ENCODE measurements at places on chromosomes 7 and 10.

GRCh38 chr7:97446361-97446760, 285.5 kb upstream of the TAC1 start:
- DNase-seq: no peak

DNA sequence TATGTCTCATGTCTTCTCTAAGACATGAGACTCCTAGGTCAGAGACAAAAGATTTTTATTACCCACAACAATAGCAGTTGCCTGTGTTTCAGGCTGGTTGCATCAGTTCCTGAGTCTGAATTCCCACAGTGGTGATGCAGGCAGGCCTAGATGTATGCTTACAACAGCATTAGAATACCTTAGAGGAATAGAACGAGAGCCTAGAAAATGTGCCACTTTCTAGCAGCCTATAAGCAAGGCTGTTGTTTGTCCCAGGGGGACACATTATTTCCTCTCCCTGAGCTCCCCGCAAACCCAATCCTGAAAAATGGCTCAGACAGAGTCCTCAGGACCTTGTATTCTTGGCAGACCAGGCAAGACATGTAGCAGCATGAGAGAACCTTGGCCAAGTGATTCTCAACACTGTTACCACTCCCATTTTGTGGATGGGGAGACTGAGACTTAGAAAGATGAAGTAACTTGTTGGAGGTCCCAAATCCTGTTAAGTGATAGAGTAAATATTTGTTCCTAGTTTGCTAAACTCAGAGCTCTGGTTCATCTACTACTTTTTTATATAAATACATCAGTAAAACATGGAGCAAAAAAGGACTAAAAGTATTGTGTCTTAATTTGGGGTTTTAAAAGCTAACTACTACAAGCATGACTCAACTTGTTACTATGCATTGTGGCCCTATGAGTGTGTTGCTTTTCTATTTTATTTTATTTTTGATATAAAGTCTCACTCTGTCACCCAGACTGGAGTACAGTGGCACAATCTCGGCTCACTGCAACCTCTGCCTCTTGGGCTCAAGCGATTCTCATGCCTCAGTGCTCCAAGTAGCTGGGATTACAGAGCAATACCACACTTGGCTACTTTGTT, 14.2 kb downstream of the VTI1A start:
- no peak for DNase-seq

DNA sequence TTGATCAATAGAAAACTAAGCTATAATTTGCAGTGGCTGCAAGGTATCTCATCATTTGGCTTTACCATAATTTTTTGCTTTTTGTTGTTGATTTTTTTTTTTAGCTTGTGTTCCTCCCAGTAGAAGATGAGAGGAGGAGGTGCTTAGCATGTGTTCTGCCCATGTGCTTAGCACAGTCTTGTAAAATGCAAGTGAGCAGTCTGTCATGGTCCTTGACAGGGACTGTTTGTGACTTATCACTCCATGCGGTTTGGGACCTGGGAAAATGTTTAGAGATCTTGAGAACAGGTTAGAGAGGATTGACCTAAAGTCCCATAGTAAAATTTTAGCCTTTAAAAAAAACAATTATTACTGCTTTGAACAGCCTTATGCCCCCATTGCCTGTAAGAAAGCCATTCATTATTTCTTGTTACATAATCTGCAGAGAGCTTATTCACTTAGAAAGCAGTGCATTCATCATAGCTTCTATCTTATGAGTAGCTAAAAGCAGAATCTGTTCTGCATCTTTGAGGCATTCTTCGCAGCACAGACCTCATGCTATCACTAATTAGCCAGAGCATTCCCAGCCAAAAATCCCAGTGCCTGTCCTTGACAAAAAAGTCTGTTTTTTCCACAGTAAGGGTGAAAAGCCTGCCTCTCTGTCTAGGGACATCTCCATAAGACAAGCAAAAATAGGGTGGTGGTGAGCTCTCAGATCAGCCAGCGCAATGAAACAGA, 748.7 kb upstream of the GALNT17 start:
- no peak for DNase-seq

GRCh38 chr7:43572516-43573049, 10.3 kb upstream of the STK17A start:
- no peak for DNase-seq

DNA sequence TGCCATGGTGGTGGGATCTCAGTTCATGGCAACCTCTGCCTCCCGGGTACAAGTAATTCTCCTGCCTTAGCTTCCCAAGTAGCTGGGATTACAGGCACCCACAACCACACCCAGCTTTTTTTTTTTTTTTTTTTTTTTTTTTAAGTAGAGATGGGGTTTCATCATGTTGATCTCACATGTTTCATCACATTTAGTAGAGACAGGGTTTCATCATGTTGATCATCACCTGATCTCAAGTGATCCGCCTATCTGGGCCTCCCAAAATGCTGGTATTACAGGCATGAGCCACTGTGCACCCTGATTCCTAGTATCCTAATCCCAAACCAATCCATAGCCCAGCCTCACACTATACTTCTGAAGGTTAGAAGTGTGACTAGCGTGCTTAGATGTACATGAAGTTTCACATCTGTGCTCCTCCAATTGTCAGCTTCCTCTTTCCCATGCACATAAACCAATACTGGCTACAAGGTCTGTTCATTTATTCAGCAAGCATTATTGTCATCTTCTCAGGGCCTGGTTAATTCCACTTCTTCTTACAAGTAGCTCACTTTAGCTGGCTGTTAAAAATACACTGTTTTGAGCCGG, 6.8 kb upstream of the NAT16 start:
- no peak for DNase-seq

DNA sequence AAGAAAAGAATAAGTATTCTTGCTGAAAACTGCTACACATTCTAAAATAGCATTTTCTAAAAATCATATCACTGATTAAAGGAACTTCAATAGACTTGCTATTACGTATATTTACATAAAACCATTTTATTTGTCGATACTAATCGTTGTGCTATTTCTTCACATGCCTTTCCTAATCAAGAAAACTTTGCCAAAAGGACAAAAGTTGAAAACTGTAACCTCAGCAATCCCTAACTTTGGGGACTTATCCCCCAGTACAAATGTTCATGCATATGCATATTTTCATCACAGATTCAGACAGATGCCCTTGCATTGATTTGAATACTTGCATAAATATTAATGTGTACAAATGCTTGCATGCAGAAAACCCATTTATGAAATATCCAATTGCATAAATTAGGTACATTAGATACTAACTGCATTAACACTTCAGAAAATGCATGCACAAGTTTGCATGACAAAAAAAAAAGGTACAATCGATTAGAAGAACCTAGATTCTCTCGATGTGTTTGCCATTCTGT, 35.6 kb upstream of the NEBL start:
- DNase-seq: no peak

DNA sequence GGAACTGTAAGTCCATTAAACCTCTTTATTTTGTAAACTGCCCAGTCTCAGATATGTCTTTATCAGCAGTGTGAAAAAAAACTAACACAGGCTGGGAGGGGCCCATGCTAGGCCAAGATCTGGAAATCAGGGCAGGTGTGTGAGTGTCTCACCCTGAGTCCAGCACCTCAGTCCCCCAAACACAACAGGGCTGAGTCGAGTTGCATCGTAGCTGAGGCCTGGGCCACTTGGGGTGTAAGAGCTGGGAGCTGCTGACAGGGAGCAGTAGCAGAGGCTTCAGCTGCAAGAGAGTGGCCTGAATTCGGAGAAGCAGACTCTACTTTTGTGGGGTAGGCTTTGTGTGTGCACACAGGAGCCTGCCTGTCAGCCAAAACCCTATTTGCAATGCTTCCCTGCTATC, 553.1 kb downstream of the PTPRN2 start:
- no peak for DNase-seq

- DNase-seq: peak; percentile 11
Observed at GRCh38 chr10:96395931-96396877, 37.4 kb upstream of the OPALIN start.

DNA sequence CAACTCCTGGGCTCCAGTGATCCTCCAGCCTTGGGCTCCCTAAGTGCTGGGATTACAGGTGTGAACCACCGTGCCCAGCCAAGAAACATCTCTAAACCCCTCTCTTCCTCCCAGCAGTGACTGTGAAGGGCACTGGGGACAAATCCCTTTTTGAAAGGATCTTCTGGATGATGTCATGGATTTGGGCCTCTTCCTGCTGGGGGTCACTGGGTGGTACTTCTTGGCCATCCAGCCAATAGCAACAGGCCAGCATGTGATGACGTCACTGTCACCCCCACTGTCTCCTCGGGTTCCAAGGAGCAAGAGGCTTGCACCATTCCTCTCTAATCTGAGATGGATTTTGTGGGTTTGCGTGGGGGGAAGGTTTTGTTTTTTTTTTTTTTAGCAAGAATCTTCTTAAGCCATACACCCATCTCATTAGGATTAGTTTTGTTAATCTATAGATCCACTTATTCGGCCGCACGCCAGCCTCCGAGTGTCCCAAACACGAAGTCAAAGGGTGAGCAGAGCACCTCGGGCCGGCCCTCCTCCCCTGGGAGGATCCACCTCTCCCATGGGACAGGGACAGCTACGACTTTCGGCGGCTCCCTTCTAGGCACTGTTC, 29.4 kb upstream of the TNRC18 start:
- DNase-seq: no peak

DNA sequence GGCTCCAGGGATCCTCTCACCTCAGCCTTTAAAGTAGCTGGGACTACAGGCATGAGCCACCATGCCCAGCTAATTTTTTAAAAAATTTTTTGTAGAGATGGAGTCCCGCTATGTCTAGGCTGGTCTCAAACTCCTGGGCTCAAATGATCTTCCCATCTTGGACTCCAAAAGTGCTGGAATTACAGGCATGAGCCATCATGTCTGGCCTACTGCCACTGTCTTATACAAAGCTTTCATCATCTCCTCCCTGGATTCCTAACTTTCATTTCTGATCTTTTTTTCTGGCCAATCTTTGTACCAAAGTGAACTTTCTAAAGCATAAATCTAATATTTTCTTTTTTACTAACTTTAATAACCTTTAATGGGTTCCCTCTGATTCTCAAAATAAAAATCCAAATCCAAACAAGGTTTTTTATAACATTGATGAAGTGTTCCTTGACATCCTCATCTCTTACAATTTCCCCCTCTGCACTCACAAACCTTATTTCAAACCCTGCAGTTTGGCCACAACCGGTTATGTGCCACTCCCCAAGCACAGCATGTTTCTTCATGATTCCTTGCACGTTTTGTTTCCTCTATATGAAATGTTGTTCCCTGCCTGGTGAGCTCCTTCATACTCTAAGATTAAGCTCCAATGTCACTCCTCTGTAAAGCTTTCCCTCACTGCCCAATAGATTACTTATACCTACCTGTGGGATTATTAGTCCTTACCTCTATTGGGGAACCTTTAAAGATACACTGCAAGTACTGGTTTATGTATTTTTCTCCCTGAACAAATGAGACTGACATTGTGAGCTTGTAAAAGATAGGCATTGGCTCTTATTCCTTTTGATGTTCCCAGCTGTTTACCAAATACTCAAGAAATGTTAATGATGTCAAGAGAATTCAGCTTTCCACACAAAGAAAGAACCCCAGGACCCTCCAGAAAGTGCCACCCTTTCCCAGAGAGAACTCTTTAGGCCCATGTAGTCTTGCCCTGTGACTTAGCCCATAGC, 101.7 kb downstream of the HOXA1 start:
- no peak for DNase-seq

GRCh38 chr7:73555411-73555982, 2.0 kb downstream of the BCL7B start:
- DNase-seq: no peak

GRCh38 chr10:34862892-34863291, 47.8 kb upstream of the PARD3 start:
- no peak for DNase-seq
